ENCODE measurements at places on chromosomes 2 and 18.

DNA sequence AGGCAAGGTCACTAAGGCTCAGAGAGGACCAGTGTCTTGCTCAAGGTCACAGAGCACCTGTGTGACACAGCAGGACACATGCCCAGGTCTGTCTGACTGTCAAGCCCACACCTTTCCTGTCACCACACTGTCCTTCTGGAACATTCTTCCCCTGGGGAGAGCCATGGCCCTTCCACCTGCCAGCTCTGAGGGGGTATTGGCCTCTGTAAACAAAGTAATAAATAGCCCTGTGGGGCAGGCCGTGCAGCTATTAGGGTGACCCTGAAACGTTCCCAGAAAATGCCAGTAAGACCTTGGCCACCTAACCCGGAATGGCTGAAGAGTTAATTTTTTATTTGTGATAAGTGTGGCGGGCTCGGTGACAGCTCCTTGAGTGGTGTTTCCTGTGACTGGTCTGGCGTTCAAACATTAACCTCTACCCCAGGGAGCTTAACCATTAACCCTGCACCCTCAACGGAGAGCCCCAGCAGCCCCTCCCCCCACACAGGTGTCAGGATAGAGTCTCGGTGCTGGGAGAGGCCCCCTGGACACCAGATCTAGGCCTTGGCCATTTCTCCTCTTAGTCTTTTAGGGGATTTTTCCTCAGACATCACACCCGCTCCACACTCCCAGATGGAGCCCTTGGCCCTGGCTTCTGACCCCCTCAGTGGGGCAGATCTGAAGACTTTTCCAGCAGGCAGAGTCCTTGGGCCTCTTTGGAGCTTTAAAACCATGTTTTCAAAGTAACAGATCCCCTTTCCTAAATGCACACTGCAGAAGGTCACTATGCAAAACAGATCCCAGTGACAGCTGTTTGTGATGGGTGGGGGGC lies 36.6 kb downstream of the SCTR start:
- peaks cover 83% of the 10 kb centered on the region for H3K27me3 ChIP-seq
- peaks cover 7% of the 10 kb centered on the region for H3K36me3 ChIP-seq
- H3K27ac ChIP-seq = no peak overlapping the region
- DNase-seq = no peak

GRCh38 chr2:164065038-164065437 lies 329.2 kb upstream of the FIGN start:
- no peaks in the 10 kb centered on the region for H3K27me3 ChIP-seq
- no peak overlapping the region for H3K4me3 ChIP-seq
- no peak for DNase-seq
- H3K27ac ChIP-seq = no peak overlapping the region
- no peaks in the 10 kb centered on the region for H3K4me1 ChIP-seq

DNA sequence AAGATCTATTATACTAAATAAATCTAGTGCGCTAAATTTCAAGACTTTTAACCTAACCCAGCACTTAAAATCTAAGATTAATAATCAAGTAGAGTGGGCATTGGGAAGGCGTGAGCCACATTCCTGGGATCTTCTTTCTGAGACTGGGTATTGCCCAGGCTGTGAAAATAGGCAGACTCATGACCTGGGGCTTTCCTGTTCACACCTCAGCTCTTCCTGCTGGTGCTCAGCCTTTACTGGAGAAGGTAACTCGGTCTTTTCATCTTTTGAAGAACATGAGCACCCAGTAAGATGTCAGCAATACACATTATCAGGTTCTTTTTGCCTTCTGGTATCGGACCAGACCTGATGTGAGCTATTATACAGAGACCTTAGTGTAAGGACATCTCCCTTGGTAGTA lies 500.5 kb downstream of the PLCL1 start:
- H3K36me3 ChIP-seq = peaks cover 4% of the 10 kb centered on the region
- H3K27me3 ChIP-seq = peaks cover 33% of the 10 kb centered on the region
- H3K4me3 ChIP-seq = no peak overlapping the region
- no peak for DNase-seq
- no peak overlapping the region for H3K27ac ChIP-seq

DNA sequence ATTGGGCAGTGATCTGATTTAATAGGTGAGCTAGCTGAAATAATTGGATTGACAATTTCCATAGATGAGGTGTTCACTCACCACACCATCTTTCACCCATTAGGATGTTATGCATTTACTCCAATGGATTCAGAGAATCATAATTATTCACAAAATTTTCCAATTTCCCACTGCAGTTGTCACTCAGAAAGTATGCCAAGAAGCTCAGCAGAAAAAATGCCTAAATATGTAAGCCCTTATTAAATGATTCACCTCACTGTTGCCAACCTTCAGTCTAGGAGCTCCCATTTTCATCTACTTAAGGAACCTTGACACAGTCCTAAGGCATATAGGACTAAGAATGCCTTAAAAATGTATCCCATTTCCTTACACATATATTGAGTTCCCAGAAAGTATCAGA lies 94.3 kb downstream of the MBD2 start:
- no peak for DNase-seq
- peaks cover 5% of the 10 kb centered on the region for H3K36me3 ChIP-seq
- peak overlapping the region; percentile 84 for H3K27ac ChIP-seq
- H3K27me3 ChIP-seq = no peaks in the 10 kb centered on the region
- no peak overlapping the region for H3K4me3 ChIP-seq
